Breast epithelium (tissue), 4 donors: ENCODE measurements at places on chromosomes 13 and 19. TPM values are rescaled to one million over a fixed set of nuclear protein-coding genes. Genes with fewer than 3 reads are reported as not detected.

The ZNF607 gene
- total RNA-seq = 5.6 TPM

The NLRP7 gene
- total RNA-seq = not detected

The SLC7A1 gene
- total RNA-seq = 12.7 TPM

The SRRM5 gene
- total RNA-seq = 0.32 TPM

The GJB2 gene
- 0.66 TPM for total RNA-seq

The CRB3 gene
- total RNA-seq = 0.48 TPM
